Left ventricle myocardium inferior (tissue), 1 donor: ENCODE measurements at places on chromosomes 7 and 10. TPM values are rescaled to one million over a fixed set of nuclear protein-coding genes. Genes with fewer than 3 reads are reported as not detected.

DNA sequence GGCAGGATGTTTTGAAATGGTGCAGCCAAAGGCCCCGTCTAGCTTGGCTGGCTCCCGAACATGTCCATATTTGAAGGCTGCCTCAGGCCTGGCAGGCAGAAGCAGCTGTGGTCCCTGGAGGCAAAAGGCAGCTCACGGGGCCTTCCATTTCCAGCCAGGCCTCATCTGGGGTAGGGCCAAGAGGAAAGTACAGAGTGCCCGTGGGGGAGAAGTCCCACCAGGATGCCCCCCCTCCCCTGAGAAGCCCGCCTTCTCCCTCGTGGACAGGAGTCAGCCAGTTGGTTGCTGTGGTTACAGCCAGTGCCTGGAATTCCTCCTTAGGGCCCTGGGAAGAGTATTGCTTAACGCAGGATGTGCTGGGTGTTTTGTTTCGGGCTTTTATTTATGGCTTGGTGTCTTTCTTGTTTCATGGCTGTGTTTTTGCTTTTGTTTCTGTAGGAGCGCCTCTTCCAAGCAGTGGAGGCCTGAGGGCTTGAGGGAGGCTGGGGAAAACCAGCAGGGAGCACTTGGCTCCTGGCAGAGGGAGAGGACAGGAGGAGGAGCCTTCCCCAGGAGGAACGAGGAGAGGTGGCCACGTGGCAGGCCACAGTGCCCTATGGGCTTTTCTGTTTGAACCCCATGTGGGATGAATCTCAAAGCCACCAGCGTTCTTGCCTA, 45.4 kb downstream of the CHST3 start:
- DNase-seq, result peak; percentile 85
- peaks cover 84% of the 10 kb centered on the region for H3K4me1 ChIP-seq
- no peaks in the 10 kb centered on the region for H3K27me3 ChIP-seq
- H3K36me3 ChIP-seq, result peaks cover 31% of the 10 kb centered on the region
- H3K27ac ChIP-seq, result peak overlapping the region; percentile 92

The SLC16A9 gene
- total RNA-seq, result 1.1 TPM

The KIF20B gene
- 2.4 TPM for total RNA-seq

The PRTFDC1 gene
- 1.5 TPM for total RNA-seq

The FGL2 gene
- 10.6 TPM for total RNA-seq
